ENCODE measurements at places on chromosomes 3 and 15. TPM values are rescaled to one million over a fixed set of nuclear protein-coding genes. Genes with fewer than 3 reads are reported as not detected.

TRIM71 gene
- total RNA-seq = not detected

GRCh38 chr3:102332934-102333333 lies 101.9 kb upstream of the ZPLD1 start:
- DNase-seq = no peak

DNA sequence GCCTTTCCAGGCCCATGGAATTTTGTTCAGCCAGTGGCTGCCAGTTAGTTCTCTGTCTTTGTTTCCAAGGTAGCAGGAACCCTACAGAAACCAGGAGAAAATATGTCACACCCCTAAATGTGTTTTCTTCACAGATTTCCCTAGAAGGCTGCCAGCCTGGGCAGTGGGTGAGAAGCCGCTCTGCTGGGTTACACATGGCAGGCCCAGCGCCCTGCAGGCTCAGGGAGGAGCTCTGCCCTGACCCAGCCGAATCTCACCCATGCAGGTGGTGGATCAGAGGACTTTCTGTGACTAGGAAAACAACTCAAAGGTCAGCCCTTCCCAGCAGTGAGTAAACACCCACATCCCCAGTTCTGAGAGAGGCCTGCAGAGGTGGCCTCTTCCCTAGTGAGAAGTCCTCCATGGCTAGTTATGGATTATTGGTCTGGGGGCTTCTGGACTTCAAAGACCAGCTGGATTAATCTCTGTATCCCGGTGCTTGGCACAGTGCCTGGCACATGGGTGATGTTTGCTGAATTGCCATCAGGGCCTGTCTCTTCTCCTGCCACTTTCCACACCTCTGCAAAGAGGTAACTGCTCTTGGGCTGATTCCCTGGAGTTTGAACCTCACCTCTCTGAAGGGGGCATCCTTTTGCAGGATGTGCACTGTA lies 34.7 kb upstream of the BDH1 start:
- no peak for DNase-seq

DNA sequence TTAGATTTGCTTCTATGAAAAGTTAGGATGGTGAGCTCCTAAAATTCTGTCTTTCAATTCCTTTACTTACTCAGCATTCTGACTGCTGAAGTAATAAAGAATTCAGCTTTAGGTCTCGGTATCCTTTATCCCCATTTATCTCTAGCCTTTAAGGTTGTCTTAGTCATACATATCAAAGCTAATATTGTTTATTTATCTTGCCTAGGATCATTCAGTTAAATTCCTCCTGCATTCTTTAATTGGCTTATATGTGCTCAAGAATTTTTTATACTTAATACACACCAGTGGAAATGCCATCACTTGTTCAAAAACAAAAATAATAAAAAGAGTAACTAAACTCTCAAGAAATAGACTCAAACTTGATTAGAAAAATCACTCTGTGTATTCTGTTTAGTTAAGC lies 507.0 kb downstream of the ZPLD1 start:
- no peak for DNase-seq

DNA sequence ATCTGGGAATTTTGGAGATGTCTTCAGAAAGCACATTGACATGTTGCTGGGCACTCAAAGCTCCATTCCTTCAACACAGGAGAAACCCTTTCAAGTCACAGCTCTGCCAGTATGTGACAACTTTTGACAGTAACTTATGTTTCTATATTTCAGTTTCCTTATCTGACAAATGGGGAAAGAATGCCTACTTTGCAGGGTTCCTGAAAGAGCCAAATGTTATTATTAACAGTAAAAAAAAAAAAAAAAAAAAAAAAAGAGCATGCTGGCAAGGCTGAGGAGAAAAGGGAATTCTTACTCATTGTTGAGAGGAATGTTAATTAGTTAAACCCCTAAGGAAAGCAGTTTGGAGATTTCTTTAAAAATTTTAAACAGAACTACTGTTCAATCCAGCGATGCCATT lies 272.5 kb upstream of the TGFBR2 start:
- no peak for DNase-seq

GPR62 gene
- total RNA-seq = not detected

HDGFL3 gene
- total RNA-seq = 30.6 TPM

ADGRG7 gene
- not detected for total RNA-seq

TLE3 gene
- total RNA-seq = 22.4 TPM

DNA sequence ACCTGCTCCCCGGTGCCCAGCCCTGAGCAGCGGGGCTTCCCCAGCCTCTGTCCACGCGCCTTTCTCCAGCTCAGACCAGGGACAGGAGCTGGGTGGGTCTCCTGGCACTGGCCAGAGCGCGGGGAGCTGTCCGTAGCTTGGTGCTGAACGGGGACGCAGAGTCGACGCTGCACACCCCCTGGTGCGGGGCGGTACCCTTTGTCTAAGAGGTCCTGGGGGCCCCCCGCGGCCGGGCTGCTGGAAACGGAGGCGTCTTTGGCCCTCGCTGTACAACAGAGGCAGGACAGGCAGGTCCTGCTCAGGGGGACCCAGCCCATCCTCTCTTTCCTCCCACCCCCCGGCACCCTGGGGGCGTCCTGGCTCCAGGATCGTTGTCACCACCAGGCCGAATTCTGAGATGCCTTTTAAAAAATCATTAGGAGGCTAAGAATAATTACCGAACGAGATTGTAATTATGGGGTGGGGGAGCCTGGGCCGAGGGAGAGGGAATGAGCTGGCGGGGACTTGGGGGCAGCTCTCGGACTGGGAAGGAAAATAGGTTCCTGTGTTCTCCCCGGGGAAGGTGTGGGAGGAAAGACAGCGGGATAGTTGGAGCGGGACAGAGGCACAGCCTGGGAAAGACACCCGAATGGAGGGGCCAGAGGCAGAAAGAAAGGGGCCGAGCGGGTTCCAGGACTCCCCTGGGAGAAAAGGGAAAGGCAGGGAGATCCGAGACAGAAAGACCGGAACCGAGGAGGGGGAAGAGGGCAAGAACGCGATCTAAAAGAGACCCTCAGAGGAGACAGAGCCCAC lies 4.1 kb upstream of the SKOR1 start:
- peak; percentile 69 for DNase-seq

DNA sequence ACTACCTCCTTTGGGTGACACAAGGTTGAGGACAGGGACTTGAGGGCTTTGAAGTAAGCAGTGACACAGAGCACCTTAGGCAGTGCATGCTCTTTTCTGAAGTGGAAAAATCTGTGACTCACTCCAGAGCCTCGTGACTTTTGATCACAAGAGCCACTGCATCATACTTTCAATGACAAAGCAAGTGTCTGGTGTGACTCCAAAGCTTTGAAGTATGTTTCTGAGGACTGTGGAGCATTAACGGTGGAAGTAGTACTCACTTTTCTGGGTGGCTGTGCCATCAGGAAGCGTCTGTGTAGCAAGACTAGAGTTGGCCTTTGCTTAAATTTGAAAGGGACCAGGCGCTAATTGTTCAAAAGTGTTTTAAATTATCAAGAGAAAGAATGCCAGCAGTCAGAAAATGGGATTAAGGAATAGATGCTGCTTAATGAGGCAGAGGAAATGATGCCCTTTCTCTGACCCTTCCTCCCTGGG lies 210.7 kb upstream of the TRIM42 start:
- no peak for DNase-seq

DNA sequence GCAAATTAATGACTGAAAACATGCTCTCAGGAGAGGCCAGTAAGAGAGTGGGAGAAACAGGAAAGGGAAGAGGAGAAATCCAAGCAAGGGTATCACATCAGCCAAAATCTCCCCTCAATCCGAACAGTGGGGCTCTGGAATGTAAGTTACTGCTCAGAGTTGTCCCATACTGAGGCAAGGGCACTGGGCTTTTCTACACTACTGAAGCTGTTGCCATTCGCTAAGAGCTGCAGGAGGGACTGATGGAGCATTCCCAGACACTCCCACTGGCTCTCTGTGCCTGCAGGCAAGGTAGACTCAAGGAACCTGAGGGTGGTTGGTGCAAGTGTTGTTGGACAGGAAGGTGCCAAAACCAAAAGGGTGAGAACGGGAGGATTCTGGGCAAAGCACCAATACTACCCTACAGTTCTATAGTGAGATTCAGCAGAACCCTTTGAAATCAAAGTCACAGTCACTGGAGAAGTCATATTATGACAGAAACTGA lies 46.1 kb downstream of the NEK10 start:
- no peak for DNase-seq

C3orf80 gene
- total RNA-seq = 0.81 TPM

DNA sequence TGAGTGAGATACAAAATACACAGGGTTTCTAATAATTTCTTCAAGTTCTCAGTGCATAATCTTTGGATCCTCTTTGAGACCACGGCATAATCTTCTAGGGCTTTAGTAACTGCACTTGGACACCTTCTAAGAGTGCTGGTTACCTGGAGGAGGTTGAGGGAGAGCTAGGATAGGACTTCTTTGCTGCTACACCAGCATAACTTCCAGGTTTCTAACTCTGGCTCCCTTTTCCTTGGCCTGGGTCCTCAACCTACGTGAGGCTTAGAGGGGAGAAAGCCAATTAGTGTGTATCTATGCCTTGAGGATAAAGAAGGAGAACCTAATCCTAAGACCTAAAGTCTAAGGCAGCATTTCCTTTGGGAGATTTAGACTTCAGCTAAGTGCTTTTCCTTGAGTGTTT lies 184.8 kb downstream of the LSAMP start:
- DNase-seq = no peak

- DNase-seq = no peak
Observed at GRCh38 chr3:123749711-123750110, 134.4 kb downstream of the MYLK start.

PPARG gene
- 57.2 TPM for total RNA-seq

DNA sequence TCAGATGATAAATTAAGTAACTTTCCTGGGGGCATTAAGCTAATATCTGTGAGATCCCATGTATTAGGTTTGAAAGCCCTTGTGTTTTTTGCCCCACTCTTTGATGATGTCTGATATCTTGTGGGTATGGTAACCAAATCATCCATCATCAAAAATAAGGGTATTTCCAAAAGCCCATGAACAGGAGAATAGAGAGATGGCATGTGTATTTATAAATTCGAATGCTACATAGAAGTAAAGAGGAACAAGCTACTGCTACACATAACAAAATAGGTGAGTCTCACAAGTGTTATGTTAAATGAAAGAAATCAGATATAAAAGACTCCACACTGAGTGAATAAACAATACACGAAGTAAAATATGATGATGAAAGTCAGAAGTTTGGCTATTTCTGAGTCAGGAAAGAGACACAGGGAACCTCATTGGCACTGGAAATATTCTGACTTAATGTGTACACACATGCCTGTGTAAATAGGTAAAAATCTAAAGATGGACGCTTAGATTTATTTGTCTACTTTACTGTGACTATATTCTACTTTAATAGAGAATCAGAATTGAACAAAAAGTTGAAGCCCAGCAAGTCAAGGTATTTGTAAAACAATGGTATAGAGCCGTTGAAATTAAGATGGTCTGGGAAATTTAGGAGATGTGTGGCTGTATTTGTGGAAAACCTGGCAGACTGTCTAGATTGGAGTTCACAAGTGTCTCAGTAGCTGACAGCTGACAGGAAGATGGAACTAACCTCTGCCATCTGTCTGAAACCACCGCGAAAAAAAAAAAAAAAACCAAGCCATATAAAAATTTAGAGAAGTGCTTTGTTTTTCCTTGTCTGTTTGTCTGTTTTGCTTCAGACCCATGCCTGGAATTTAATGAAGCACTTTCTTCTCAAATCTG lies 111.0 kb upstream of the TGFBR2 start:
- DNase-seq = no peak

SMCO1 gene
- 10.7 TPM for total RNA-seq

DNA sequence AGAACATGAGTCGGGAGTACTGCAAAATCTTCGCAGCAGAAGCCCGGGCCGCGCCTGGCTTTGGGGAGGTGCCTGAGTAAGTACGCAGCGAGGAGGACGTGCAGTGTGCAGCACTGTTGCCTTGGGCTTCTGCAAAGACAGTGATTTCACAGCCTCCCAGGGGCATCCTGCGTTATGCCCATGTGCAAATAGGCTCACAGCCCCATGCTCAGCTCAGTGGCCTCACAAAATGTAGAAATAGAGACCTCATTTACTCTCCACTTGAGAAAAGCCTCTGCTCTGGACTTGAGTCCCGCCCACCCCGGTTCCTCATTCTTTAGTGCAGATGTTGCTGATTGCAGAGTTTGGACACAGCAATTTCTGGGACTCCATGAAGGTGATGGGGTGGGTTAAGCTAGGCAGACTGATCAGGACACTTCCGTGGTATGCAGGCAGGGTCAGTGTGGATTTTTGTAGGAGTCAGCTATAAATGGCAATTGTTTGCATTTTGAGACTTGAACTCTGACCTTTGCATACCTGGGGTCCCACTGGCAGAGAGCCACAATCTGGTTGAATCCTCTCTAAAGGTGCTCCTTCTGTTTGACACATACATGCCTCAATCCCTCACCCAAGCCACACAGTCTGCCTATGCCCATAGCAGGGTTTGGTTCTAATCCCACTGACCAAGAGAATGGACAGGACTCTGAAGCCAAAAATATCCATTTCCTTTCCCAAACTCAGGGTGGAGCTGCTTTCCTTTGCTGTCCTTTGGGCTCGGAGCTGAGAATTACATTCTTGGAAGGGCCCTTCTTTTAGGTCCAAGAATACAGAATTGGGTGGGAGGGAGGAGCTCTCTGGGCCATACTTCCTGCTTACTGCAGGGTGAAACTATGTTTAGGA lies 20.7 kb upstream of the SLC28A1 start:
- no peak for DNase-seq

- peak; percentile 96 for DNase-seq
Observed at GRCh38 chr3:120742198-120742848, at the start of the genes GTF2E1 and RABL3. GTF2E1 (plus strand) TSS chr3:120742744; CDS start chr3:120750553, 7,809 bp downstream. RABL3 (minus strand) TSS chr3:120742516; CDS start chr3:120742507, 9 bp downstream.

GADL1 gene
- total RNA-seq = not detected

DNA sequence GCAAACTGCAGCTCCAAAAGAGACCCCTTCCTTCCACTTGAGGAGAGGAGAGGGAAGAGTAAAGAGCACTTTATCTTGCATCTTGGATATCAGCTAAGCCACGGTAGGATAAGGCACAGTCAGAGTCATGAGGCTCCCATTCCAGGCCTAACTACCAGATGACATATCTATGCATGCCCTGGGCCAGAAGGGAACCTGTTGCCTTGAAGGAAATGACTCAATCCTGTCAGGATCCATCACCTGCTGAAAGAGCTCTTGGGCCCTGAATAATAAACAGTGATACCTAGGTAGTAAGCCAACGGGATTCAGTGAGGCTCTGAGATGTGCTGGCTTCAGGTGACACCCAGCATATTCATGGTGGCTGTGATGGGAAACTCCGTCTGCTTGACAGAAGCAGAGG lies 118.5 kb upstream of the EPHA3 start:
- DNase-seq = no peak

- no peak for DNase-seq
Observed at GRCh38 chr3:100782906-100783305, 73.6 kb downstream of the TFG start.

A4GNT gene
- total RNA-seq = not detected

IL20RB gene
- total RNA-seq = 0.88 TPM

DNA sequence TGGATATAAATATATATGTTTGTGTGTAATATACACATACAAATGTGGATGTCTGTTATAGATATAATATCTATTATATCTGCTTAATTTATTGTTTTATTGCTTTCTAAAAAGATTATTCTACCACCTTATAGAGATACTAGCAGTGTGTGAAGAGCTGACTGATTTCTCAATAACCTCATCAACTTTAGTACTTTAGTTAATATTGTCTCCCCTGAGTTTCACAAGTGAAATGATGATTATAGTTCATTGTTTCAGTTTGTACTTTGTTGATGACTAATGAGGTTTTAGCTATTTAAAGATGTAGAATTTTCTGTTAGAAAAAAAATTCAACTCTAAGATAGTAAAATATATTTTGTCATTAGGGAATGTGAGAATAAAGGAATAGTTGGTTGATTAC lies 11.4 kb downstream of the RSRC1 start:
- DNase-seq = no peak

PPP1R14D gene
- total RNA-seq = not detected

- no peak for DNase-seq
Observed at GRCh38 chr15:86259589-86259988, 179.9 kb downstream of the AGBL1 start.

Data from left cardiac atrium (tissue), 4 donors.